NCI-H1417 treated with DMSO at 0.1 percent for 48 hours (cell line): ENCODE measurements at places on chromosomes 1 and 21.

DNA sequence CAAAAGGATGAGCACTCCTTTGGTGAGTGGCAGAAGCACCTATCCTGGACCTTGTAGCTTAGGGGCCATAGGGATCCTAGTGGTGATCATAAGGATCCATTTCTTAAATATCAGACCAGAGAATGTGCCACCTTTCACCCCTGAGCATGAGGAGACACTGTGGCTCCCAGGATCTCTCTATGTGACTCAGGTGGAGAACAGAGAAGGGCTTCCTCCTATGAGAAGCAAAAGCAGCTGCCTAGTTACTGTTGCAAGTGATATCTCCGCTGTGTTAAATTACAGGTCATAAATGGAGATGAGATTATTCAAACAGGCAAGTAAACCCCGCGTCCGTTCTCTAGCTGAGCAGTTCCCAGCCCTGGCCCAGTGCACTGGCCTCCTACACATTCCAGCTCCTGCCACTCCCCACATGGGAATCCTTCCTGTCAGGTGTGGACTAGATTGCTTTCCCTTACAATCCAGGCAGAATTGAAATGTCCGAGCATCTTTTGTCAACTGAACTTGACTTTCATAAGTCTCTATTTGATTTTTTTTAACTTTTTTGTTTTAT, 26.3 kb downstream of the CLEC20A start:
- no peak for DNase-seq

DNA sequence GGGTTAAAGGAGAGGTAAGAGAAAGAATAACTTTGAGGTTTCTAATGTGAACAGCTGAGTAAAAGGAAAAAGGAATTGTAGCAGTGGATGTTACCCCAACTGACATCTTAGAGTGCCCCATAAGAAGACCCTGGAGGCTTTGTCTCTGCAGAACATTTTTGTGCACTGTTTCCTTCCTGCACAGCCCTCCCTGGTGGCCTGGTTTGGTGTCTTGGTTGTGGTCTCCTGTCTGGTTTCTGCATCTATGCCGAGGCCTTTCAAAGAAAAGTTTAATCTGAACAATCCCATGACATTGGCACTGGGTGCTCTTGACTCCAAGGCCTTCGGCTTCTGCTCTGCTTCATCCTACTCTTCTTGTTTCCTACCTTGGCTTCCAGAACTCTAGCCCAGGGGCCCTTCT, 57.8 kb downstream of the RHOU start:
- no peak for DNase-seq

DNA sequence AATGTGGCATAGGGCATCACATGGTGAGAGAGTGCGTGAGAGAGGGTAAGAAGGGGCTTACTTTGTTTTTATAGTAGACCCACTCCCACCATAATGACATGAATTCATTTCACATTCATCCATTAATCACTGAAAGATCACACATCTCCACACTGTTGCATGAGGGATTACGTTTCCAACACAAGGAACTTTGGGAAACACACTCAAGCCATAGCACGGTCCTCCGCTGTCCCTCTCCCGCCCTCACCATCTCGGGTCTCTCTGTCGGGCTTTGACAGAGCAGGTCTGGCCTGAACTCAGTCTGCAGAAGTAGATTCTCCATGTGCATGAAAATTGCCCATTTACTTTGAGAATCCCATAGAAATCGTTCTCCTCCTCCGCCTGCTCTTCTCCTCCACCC, 312.2 kb downstream of the MATN1 start:
- no peak for DNase-seq

DNA sequence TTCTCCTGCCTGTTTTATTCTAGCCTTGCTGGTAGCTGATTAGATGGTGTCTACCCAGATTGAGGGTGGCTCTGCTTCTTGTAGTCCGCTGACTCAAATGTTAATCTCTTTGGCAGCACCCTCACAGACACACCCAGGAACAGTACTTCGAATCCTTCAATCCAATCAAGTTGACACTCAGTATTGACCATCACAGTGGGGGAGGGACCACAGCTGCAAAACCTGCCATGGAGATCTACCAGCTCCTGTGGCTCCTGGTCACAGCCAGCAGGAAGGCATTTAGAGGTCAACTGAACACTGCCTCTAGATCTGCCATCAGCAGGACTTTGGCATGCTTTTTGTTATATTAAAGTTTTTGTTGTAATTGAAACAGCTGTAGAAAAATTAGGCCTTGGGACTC, 146.9 kb downstream of the RWDD3 start:
- no peak for DNase-seq

DNA sequence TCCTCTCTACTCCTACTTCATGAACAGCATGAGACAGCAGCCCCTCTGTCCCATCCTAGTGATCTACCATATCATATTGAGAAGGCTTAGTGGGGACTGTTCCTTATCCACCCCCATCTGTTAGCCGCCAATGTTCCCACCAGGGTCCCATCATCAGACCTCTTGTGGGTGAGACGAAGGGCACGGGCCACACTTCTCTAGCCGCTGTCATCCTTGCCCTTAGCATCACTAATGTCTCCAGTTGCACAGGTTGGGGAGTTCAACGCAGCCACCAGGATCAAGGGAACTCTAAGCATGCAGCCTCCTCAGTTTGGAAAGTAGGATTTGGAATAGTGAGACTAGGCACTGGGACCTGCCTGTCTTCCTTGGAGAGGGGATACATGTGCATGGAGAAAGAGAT, 20.1 kb downstream of the INKA2 start:
- no peak for DNase-seq

GRCh38 chr1:246544001-246544400, 22.1 kb downstream of the TFB2M start:
- no peak for DNase-seq

- DNase-seq = no peak
Observed at GRCh38 chr1:917466-918091, 6.1 kb upstream of the SAMD11 start.

GRCh38 chr1:225928186-225929175, 4.4 kb upstream of the PYCR2 start:
- no peak for DNase-seq

DNA sequence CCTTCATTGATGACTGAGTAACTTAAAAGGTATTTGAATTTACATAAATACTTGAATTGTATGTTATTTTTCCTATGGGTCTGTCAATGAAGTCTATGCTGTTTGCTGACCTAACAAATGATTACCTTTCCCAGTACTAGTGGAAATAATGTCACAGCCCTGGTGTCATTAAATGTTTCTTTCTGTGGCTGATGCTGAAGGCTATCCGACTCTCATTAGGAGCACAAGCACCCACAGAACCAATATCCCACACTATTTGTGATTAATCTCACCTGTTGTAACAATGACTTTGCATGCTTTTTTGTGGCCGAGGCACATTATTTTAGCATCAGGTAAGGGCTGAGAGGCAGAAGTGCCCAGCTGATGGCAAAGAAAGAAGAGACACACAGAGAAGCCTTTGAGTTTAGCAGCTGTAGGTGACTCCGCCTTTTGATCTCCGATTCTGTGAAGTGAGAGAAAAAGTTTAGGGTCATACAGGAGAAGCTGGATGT, 25.8 kb upstream of the TRIM45 start:
- DNase-seq = no peak

- peak; percentile 49 for DNase-seq
Observed at GRCh38 chr21:38505654-38506523, 7.6 kb upstream of the ERG start.

- DNase-seq = no peak
Observed at GRCh38 chr1:71494163-71494562, 413.3 kb upstream of the ZRANB2 start.

DNA sequence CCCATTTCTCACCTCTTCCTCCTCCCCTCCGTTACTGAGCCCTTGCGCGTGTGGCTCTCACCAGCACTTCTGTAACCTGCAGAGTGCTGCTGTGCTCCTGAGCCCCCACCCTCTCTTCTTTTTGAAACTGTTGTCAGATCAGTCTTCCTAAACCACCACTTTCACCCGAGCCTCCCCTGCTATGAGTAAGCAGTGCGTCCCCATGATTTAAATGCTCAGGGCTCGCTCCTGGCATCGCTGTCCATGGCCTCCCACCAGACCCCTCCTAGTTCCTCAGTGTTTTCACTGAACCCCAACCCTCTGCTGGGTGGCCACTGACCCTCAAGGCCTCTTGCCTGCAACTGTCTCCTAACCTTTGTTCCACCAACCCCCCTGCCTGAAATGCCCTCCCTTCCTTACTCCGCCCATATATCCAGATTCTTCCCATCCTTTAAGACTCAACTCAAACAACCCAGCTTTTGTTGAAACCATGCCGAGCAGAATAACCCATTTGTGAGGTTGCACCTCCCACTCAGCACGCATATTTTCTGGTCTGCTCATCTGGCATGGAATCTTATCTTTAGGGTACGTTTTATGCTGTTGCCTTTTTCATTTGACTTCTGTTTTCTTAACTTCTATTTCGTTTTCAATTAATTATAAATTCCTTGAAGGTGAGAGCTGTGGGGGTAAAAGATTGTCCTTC, 64.5 kb upstream of the FAM3B start:
- DNase-seq = no peak

DNA sequence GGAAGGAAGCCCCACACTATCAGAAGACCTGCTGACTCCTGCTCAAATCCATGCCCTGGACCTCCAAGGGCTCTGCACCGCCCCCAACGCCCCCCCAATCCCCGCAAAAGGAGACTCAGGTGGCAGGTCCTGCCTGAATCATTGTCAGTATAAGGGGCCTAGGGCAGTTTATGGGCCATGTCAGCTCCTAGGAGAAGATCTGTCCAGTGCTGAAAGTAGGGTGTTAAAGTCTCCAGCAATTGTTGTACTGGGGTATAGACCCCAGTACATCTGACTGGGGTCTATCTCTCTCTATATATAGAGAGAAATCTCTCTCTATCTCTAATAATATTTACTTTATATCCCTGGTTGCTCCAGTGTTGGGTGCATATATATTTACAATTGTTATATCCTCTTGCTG, 12.1 kb upstream of the OLIG2 start:
- no peak for DNase-seq

- no peak for DNase-seq
Observed at GRCh38 chr1:17544776-17545350, 5.4 kb downstream of the ARHGEF10L start.

GRCh38 chr1:236185687-236186086, 43.3 kb downstream of the GPR137B start:
- DNase-seq = no peak

GRCh38 chr1:25796811-25797458, 3.1 kb upstream of the SELENON start:
- peak; percentile 63 for DNase-seq

DNA sequence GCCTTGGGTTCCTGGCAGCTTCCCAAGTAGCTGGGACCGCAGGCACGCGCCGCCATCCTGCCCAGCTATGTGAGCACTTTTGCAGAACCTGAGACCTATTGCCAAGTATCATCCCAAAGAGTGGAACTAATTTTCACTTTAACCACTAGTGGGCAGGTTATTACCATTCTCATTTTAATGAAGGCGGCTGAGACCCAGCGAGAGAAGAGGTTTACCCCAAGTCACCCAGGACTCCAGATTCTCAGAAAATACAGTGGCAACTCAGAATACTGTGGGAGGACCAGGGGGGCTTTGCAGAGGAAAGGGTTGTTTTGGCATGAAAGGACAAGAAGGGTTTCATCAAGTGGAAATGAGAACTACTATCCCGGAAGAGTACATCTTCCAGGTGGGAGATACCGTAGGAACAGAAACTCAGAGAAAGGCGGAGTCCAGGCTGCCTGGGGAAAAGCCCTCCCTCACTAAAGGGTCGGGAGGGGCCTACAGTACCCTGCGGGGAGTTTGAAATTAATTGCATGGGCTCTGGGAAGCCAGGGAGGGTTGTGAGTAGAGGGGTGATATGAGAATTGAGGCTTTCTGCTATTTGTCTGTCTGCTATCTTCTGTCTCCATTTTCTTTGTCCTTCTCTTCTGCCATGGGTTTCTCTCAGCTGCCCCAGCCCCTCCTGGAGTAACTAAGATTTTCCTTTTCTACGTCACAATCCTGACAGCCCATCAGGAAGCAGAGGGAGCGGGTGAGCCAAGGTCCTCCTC, 7.2 kb upstream of the SEMA4A start:
- peak; percentile 6 for DNase-seq

GRCh38 chr1:234125283-234125682, 220.8 kb downstream of the SLC35F3 start:
- DNase-seq = no peak

DNA sequence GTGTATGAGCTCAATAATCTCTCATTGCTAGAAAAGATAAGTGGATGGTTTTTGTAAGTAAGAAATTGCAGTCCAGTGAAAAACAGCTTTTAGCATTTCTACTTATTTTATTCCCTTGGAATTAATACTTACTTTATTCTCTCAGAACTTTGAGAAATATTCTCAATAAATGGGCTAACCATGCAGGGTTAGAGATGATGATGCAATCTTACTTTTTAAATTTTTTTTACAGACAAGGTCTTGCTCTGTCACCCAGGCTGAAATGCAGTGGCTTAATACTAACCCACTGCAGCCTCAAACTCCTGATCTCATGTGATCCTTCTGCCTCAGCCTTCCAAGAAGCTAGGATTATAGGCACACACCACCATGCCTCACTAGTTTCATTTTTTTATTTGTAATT, 440.8 kb upstream of the ZP4 start:
- no peak for DNase-seq

DNA sequence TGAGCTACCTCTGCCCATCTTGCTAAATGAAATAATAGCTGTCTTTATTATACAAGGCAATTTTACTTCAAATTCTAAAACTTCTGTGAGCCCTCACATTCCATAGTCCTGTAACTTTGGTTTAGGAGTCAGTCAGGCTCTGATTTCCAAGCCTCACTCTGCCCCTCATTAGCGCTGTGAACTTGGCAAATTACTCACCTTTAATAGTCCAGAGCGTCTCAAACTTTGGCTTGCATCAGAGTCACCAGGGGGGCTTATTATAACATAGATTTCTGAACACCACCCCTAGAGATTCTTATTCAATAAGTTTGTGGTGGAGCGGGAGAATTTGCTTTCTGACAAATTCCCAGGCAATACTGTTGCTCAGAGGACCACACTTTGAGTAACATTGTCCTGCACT, 126.2 kb upstream of the FGGY start:
- no peak for DNase-seq

DNA sequence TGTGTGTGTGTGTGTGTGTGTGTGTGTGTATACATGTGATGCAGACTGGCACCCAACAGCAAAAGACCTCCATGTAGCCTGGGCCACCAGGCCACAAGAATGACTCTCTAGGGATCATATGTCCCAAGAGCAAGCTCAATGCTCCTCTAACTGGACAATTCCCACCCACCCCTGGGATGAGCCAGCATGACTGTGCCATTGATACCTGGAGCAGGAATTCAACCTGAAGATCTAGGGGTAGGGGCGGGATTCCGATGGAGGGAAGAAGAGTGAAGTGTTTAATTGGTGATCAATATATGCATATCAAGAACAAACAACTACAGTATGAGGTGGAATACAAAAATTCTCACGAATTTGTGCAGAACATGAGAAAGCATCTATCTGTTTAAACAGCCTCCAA, 136.2 kb downstream of the PSMG1 start:
- DNase-seq = no peak
